ENCODE measurements at places on chromosomes 5 and 9. TPM values are rescaled to one million over a fixed set of nuclear protein-coding genes. Genes with fewer than 3 reads are reported as not detected.

UGT3A1 gene
- not detected for polyA plus RNA-seq

WWC1 gene
- 0.09 TPM for polyA plus RNA-seq

SPOCK1 gene
- polyA plus RNA-seq: not detected

PCDHA5 gene
- not detected for polyA plus RNA-seq

MARVELD2 gene
- polyA plus RNA-seq: 2.5 TPM
